ENCODE measurements at places on chromosomes 3 and 15. TPM values are rescaled to one million over a fixed set of nuclear protein-coding genes. Genes with fewer than 3 reads are reported as not detected.
A peak's percentile ranks its signal among the peaks of the same experiment; 100 is the strongest.

DNA sequence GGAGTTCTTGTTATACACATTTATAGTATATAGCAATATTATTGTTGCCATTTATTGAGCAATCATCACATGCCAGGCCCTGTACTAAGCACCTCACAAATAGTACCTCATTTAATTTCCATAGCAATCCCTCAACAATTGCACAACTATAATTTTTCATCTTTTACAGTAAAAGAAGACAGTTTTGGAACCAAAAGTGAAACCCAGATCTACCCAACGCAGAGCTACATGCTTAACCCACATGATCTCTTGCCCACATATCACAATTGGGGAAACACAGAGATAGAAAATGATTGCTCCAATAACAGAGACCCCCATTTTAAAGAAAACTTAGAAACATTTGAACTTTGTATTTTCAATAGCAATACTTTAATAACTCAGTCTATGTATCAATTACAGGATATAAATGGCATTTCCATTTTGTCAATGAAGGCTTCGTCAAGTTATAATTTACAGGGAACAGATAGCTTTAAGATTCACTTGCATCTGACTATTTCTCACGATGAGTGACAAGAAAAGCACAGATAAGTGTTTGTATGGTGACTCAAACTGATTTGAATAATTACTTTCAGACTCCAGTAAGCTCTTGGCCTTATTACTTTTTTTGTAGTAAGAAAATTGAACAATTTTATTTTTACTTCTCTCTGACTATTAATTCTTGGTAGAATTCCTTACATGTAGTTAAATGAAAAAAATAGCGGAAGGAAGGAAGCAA, 38.7 kb upstream of the CCDC50 start:
- peaks cover 17% of the 10 kb centered on the region for H3K4me1 ChIP-seq
- peak overlapping the region; percentile 56 for H3K4me3 ChIP-seq
- no peaks in the 10 kb centered on the region for H3K27me3 ChIP-seq
- H3K27ac ChIP-seq = peak overlapping the region; percentile 82

GRCh38 chr3:178517665-178518334, 18.4 kb upstream of the KCNMB2 start:
- no peak overlapping the region for H3K27ac ChIP-seq
- no peak for DNase-seq
- no peaks in the 10 kb centered on the region for H3K27me3 ChIP-seq
- no peak overlapping the region for H3K4me3 ChIP-seq

- H3K36me3 ChIP-seq = no peaks in the 10 kb centered on the region
- no peak overlapping the region for H3K4me3 ChIP-seq
- H3K27me3 ChIP-seq = no peaks in the 10 kb centered on the region
- no peak overlapping the region for H3K27ac ChIP-seq
- no peak for DNase-seq
- H3K4me1 ChIP-seq = no peaks in the 10 kb centered on the region
Measured at GRCh38 chr15:27426805-27427204, 455.8 kb downstream of the GABRG3 start.

DNA sequence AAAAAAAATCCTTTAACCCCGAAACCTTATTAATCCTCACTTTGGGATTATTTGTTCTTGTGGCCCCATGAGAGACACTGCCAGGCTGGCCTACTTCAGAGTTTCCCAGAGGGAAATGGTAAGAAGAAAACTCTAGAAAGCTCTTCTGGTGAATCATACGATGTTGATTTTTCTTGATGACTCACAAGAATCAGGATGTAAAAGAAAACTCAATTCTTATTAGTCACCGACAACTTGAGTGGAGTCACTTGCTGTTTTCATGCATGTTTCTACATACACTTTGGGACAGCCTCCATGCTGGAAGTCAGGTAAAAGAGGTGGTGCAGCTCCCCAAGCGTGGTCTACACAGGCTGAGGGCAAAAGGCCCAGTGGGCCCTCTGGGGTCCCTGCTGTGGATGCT, 42.8 kb downstream of the MYO5C start:
- peaks cover 2% of the 10 kb centered on the region for H3K36me3 ChIP-seq
- peaks cover 60% of the 10 kb centered on the region for H3K4me1 ChIP-seq
- H3K4me3 ChIP-seq = no peak overlapping the region
- H3K27ac ChIP-seq = peak overlapping the region; percentile 82

GRCh38 chr3:30516238-30516637, 90.2 kb upstream of the TGFBR2 start:
- DNase-seq = no peak
- H3K27me3 ChIP-seq = no peaks in the 10 kb centered on the region
- H3K36me3 ChIP-seq = no peaks in the 10 kb centered on the region
- H3K4me1 ChIP-seq = peaks cover 67% of the 10 kb centered on the region
- H3K4me3 ChIP-seq = no peak overlapping the region

GRCh38 chr15:74826364-74826819, at the start of gene CPLX3:
TSS of gene CPLX3 (plus strand) at chr15:74826627. CDS start at chr15:74826704, 77 bp downstream.
- H3K27ac ChIP-seq = no peak within 1 kb of the TSS
- peaks cover 18% of the 10 kb centered on the region for H3K27me3 ChIP-seq
- no peak for DNase-seq
- no peaks in the 10 kb centered on the region for H3K36me3 ChIP-seq
- no peak within 1 kb of the TSS for H3K4me3 ChIP-seq

- DNase-seq = no peak
- no peak overlapping the region for H3K27ac ChIP-seq
- peaks cover 6% of the 10 kb centered on the region for H3K27me3 ChIP-seq
Measured at GRCh38 chr15:50854601-50855490, 53.6 kb upstream of the AP4E1 start.

GRCh38 chr15:76863123-76863522, 42.0 kb downstream of the SCAPER start:
- peaks cover 3% of the 10 kb centered on the region for H3K36me3 ChIP-seq
- no peaks in the 10 kb centered on the region for H3K4me1 ChIP-seq
- H3K27ac ChIP-seq = no peak overlapping the region
- no peak overlapping the region for H3K4me3 ChIP-seq
- DNase-seq = no peak

GRCh38 chr15:45948181-45948621, 313.4 kb downstream of the SQOR start:
- H3K27me3 ChIP-seq = peaks cover 4% of the 10 kb centered on the region
- no peak overlapping the region for H3K4me3 ChIP-seq
- H3K4me1 ChIP-seq = no peaks in the 10 kb centered on the region
- no peak for DNase-seq
- no peaks in the 10 kb centered on the region for H3K36me3 ChIP-seq

CCDC14 gene
- 29.2 TPM for total RNA-seq

UBA7 gene
- total RNA-seq = 63.2 TPM

STAC gene
- not detected for total RNA-seq

RPP25 gene
- 19.8 TPM for total RNA-seq

SMCO1 gene
- total RNA-seq = not detected

GPR176 gene
- 22.0 TPM for total RNA-seq

All from osteocyte (in vitro differentiated cells).